NCI-H1092 (cell line): ENCODE measurements at places on chromosomes 16 and 17.

DNA sequence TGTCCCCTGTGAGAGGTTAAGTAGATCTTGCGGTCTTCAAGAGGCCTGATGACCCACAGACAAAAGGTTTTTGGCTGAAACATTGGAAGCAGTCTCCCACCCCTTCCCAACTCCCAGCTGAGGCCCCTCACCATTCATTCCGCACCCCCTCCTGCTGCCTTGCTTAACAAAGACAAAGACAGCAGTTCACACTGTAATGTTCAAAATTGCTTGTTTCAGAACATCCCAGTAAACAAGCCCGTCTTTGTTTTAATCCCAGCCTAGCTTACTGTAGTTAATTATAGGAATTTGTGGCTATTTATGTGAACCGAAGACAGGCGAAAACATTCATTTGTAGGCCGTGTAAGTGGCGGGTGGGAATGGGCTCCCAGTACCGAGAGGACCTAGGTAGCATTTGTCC is 55.7 kb downstream of the IRX5 start:
- no peak for DNase-seq

DNA sequence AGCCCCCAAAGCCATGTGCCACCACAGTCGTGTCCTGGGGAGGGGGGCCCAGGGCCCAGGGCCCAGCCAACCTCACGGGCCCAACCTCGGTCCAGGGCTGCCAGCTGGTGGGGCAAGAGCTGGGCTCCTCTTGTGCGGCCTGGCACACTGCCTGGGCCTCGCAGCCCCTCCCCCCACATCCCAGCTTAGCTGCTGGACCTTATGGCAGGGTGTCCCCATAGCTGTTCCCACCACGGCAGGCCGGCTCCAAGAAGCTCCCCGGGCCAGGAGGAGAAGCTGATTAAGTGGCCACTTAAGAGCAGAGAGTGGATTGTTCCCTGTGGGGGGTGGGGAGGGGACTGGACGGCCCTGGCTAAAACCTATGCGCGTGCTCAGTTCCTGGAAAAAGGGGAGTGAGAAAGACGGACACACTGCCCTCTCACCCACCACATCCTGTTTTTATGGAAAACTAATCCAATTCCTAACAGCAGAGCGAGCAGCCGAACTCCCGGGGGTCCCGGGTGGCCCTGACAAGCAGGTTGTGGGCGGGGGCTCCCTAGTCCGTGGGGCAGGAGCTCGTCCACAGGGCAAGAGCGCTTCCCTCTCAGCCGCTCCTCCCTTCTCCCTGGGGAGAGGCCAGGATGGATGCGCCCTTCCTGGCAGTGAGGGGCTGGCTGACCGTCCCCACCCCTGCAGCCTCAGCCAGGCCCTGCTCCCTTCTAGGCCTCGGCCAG is 16.8 kb downstream of the PIEZO1 start:
- DNase-seq = peak; percentile 45

- DNase-seq = no peak
Measured at GRCh38 chr17:58560511-58560910, 46.1 kb upstream of the MTMR4 start.

- no peak for DNase-seq
Measured at GRCh38 chr16:5187402-5187952, 89.9 kb upstream of the EEF2KMT start.

GRCh38 chr16:88084881-88085280 is 133.6 kb downstream of the BANP start:
- DNase-seq = no peak

GRCh38 chr17:62827746-62828485 is 19.8 kb upstream of the MARCHF10 start:
- no peak for DNase-seq

DNA sequence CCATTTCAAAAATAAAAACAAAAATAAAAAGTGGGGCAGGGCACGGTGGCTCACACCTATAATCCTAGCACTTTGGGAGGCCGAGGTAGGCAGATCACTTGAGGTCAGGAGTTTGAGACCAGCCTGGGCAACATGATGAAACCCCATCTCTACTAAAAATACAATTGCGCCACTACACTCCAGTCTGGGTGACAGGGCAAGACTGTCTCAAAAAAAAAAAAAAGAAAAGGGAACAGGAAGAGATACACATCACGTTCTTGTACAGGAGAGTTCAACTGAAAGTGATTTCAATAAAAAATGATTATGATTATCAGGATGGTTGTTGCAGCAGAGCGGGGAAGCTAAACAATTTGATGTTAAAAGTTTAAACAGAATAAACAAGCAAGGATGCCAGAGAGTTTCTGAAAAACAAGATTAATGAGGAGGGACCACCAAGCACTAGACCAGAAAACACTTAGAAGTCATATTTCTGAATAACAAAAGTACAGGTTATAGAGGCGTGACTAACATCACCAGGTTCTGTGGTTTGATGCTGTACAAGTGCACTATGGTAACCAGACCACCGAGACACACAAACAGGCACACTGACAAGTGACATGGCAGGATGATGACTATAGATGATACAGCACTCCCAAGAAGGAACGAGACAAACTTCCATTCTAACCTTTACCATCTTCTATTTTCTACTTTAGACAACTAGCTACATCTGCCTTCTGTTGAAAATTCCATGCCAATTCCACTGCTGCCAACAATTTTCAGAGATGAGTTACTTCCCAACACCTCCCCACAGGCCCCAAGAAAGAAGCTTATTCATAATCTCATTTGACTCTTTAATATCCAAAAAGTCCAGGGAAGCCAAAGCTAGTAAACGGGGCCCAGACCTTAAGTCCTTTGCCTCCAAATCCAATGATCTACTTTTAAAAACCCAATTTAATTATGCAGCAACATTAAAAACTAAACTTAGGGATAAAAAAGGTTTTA is 11.8 kb downstream of the DNAJA2 start:
- DNase-seq = no peak

DNA sequence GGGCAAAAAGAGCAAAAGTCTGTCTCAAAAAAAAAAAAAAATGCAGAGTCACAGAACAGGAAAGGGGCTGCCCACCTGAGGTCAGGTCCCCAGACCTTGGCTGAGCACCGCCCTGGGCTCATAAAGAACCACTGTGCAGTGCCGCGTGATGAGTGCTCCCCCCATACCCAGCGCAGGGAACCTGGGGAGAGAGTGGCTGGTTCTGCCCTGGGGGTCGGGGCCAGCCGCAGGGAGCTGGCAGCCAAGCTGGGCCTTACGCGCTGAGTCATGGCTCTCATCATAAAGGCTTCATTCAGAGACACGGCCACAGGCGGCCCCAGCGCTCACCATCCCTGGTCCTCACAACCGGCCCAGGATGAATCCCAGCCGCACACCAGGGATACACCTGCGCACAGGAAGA is 80.7 kb downstream of the RAB11FIP4 start:
- no peak for DNase-seq

DNA sequence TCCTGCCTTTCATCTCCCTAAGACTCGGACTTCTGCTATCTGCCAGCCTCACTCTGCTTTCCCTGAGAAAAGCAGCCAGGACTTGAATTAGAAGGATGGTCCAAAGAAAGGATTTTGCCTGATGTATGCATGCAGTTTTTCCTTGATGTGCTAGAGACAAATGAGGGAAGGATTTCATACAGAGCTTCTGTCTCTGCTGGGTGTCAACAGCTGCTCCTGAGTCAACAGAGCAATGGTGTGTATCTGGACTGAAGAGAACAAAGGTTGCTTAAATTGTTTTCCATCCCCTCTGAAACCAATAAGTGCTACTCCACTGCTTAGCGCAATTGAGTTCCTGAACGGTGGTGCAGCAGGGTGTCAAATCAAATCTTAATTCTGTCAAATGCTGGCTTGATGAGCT is 680.6 kb upstream of the C16orf82 start:
- DNase-seq = no peak

DNA sequence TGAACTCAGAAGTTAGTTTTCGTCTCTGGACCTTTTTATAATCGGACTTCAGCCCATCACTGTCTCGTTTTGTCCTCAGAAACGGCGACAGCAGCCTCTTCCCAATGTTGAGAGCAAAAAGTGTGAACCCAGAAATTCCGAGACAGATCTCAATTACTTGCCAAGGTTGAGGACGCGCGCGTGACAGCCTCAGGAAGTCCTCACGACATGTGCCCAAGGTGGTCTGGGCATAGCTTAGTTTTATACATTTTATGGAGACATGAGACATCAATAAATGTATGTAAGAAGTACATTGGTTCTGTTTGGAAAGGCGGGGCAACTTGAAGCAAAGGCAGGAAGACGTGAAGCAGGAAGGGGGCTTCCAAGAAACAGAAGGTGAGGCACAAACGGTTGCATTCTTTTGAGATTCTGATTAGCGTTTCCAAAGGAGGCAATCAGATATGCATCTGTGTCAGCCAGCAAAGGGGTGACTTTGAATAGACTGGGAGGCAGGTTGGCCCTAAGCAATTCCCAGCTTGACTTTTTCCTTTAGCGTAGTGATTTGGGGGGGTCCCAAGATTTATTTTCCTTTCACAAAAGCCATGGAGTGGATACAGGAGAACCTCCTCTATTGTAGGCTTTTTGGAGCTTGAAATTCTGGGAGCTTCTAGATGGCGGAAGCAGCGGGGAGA is 583 bp upstream of the ZNF747 start:
- DNase-seq = no peak
